ENCODE measurements at places on chromosomes 3 and 15.

DNA sequence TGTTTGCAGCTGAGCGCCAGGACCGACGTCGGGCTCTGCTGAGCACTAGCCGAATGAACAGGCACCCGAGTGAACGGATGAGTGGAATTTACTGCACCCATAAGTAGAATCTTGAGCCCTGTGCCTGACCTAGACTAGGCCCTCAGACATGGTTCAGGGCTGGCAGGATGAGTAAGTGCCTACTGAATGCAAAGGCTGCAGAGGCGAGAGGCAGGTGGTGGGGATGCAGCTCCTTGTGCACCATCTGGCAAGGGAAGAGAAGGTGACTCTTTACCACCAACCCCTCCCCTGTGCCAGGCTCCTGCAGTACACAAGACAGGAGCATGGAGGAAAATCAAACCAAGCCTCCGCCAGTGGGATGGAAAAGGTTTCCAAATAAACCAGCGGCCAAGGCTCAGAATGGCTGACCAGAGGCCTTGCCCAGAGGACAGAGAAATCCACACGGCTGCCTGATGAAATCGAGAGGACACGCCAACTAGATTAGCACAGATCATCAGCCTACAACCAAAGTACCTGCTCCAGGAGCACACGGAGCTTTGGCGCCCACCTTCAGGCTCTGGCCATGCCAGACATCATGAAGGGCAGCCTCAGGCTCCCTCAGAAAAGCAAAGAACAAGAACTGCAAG lies 141.7 kb upstream of the IQSEC1 start:
- no peak for DNase-seq

GRCh38 chr15:91975241-91975978 lies 121.9 kb downstream of the SLCO3A1 start:
- no peak for DNase-seq

GRCh38 chr3:115336836-115337235 lies 189.7 kb upstream of the ZBTB20 start:
- no peak for DNase-seq

DNA sequence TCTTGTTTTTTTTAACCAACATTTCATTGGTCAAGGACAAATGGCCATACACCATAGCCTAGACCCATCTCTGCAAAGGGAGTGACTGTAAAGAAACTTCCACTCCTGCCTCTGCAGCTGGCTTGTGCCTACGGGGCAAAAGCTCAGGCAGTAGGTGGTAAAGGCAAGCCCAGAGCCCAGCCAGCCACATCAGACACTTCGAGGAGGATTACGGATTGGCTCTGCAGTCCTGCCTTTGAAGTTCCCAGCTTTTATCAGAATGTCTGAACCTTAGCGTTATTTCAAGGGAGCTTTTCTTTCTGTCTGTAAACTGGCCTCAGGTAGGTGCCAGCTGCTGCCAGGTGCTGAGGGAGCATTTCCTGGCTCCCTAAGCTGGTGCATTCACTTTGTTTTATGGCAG lies 15.6 kb downstream of the ZNF710 start:
- no peak for DNase-seq

DNA sequence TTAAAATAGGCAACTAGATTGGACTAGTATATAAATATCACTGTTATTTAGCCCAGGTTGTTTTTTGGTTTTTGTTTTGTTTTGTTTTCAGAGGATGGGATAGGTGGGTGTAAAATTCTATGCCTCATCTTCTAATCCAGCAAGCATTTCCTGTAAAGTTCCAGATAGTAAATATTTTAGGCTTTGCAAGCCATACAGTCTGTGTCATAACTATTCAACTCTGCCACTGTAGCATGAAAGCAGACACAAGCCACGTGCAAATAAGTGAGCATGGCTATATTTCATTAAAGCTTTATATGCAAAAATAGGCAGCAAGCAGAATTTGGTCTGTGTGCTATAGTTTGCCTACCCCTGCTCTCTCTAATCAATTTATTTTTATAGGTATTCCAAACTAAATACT lies 657.3 kb upstream of the TGFBR2 start:
- DNase-seq = no peak
